ENCODE measurements at places on chromosomes 4 and X.

DNA sequence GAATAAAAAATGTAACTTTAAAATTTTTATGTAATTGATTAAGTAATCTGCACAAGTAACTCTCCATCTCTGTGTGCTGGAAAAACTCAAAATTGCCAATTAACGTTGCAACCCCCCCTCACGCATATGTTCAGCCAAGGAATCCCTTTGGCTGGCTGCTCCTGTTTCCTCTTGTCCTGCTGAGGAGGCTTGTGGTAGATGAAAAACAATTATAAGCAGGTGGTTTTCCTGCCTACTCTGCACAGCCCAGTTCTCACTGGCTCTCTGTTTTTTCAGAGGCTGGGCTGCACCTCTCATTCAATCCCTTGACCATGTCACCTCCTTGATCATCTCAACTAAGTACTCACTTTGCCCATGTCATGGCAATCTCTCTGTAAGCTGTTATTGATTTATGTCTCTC, 1068.4 kb downstream of the ARAP2 start:
- no peak for DNase-seq

DNA sequence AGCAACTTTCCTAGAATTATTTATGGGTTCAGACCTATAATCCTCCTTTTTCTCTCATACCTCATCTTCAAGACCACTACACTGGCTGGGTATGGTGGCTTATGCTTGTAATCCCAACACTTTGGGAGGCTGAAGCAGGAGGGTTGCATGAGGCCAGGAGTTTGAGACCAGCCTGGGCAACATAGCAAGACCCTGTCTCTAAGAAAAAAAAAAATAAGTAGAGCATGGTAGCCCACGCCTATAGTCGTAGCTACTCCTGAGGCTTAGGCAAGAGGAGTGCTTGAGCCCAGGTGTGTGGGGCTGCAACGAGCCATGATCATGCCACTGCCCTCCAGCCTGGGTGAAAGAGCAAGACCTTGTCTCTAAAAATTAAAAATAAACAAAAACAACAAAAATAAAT, 832.4 kb downstream of the PCDH18 start:
- no peak for DNase-seq

GRCh38 chr4:6472387-6473263, at the start of gene PPP2R2C:
Gene PPP2R2C (minus strand): TSS chr4:6472614. CDS start chr4:6472229, 385 bp downstream.
- DNase-seq, result no peak

- DNase-seq, result no peak
These were observed 2.7 kb downstream of the GASK1B start for GRCh38 chr4:158169931-158170690.

DNA sequence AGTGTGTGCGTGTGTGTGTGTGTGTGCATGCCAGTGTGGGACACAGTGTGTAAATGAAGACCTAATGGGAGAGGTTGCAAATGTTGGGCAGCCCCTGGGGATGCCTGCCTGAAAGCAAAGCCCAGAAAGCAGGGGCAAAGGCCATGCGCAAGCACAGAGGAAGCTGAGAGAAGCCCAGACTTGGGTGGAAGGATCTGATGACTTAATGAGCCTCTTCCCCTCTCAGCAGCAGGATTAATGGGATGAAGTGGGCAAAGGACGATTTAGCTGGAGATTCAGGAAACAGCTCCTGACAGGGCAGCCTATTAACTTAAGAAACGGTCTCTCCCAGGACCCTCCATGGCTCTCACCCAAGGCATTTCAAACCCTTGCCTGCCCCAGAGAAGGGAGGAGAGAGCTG, 107.3 kb downstream of the EFNB1 start:
- no peak for DNase-seq

DNA sequence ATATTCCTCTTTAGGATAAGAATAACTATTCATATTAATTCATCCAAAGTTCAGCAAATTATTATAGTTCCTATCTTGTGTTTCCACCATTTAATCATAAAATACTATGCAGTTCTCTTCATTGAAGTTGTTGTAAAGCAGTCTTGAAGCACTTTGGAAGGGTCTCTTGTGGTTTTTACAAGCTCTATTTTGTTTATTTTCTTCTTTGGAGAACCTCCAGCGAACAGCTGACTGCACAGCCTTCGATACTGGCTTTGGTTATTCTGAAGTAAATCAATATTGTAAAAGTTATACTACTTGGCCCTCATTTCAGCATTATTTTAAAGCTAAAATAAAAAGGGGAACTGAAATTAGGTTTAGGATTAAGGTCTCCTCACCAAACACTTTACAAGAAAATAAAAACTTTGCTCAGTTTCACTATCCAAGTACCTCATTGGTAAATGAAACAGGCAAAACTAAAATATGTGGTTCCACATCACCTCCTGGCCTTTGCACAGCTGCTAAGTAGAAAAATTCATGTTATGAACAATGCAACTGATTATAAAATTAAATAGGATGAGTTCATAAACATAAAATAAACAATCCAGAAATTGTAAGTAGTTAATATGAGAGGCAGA, 1629.2 kb upstream of the ADGRL3 start:
- DNase-seq, result no peak

GRCh38 chrX:95640226-95640625, 1044.4 kb upstream of the DIAPH2 start:
- no peak for DNase-seq

DNA sequence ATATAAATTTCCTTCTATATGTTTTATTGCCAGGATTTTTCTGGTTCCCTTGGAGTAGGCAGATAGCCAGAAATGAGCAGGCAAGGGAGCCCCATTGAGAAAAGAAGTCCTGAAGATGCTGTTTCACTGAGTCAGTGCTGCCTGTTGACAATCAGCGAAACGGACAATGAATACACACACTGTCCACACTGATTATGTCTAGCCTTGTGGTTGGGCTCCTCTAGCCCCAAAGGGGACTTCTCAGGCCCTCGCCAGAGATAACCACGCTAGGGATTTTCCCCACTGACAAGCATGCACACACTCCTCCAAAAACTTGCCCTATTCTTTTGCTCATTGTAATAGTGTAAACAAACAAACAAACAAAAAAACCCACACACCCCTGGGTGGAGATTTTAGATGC, 369.3 kb downstream of the DMD start:
- no peak for DNase-seq

GRCh38 chrX:154029439-154029838, 9.7 kb upstream of the IRAK1 start:
- DNase-seq, result no peak

DNA sequence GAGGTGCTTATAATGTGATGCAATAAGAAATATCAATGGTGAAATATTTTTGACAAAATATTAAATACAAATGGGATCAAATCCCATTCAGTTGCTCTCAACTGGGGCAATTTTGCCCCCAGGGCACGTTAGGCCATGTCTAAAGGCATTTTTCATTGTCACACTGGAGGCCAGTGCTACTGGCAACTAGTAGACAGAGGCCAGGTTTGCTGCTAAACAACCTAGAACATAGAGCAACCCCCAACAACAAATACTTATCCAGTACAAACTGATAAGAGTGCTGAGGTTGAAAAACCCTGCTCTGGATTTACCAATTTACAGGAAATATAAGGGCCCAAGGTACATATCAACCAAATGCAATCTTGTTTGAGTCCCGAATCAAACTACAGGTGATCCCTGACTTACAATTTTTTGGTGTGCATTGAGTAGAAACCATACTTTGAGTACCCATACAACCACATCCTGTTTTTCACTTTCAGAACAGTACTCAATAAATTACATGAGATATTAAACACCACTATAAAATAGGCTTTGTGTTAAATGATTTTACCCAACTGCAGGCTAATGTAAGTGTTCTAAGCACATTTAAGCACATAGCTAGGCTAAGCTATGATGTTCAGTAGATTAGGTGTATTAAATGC, 237.5 kb downstream of the HNRNPD start:
- DNase-seq, result no peak

- no peak for DNase-seq
These were observed 763 bp downstream of the PYURF start for GRCh38 chr4:88522702-88523324.

GRCh38 chrX:148661035-148661434, 160.6 kb downstream of the AFF2 start:
- no peak for DNase-seq

GRCh38 chrX:40579900-40580536, 752 bp upstream of the ATP6AP2 start:
- DNase-seq, result no peak

- no peak for DNase-seq
These were observed 608.6 kb upstream of the AADAT start for GRCh38 chr4:170698334-170698733.

GRCh38 chr4:89657931-89658700, 178.8 kb downstream of the SNCA start:
- peak; percentile 3 for DNase-seq

- DNase-seq, result no peak
These were observed 428.9 kb upstream of the GNPDA2 start for GRCh38 chr4:45155081-45155777.

GRCh38 chrX:12950851-12951594, 23.9 kb upstream of the TMSB4X start:
- no peak for DNase-seq

DNA sequence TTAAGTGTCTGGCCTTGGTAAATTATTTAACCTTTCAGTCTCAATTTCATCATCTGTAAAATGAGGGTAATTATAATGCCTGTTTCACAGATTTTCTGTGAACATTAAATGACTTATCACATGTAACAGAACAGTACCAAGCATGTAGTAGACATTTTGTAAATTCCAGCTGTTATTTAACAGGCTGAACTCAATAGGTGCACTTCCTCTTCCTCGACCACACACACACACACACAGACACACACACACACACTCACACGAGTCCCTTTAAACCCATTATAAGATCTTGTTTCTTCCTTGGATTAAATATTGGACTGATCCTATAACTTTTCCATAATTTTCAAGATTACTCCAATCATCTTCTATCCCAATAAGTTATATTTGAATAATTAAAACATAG, 53.4 kb upstream of the COL25A1 start:
- no peak for DNase-seq

- peak; percentile 3 for DNase-seq
These were observed 586.5 kb upstream of the FTHL17 start for GRCh38 chrX:31658360-31658759.

DNA sequence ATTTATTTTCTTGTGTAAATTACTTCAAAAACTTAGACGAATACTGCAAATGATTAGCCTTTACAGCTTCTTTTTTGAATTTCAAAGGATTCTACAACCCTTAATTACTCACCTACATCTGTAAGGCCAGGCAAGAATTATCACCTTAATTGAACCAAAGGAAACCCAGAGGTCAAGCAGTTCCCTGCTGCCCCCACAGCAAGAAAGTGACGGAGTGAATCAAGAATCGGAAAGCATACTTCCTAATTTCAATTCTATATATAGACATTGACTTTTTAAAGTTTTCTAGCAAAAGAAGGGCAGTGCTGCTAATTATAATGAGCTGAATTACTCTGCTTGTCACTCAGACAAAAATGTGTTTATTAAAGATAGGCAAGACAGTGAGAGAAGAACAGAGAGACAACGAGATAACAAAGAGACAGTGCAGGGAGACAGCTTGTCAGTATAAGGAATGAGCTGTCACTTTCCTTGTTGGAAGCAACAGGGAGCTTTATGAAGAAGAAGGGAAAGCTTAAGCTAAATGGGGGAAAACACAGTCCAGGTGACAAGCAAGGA, 47.5 kb upstream of the SPANXN4 start:
- no peak for DNase-seq

GRCh38 chr4:1113311-1114009, at the start of gene RNF212:
Gene RNF212 (minus strand): TSS chr4:1113564. CDS start chr4:1113464, 100 bp downstream.
- DNase-seq, result no peak

- DNase-seq, result no peak
These were observed 133.4 kb downstream of the ATG4A start for GRCh38 chrX:108224727-108225621.

DNA sequence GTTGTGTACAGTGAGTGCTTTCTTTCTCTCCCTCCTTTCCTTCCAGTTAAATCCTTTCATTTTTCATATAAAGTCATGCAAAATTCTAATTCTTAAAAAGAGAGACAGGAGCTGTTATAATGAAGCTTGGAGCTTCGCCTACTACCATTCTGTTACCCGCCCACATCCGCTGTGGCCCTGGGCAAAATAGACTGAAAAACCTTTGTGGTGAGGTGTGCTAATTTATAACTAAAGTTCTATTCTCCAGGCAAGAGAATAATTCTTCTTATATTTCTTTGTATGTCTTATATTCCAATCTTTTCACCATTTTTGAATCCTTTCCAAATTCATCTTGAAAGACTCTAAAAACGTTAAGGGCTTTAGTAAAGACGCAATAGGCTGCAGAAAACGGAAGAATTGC, 7.0 kb downstream of the QRFPR start:
- no peak for DNase-seq

DNA sequence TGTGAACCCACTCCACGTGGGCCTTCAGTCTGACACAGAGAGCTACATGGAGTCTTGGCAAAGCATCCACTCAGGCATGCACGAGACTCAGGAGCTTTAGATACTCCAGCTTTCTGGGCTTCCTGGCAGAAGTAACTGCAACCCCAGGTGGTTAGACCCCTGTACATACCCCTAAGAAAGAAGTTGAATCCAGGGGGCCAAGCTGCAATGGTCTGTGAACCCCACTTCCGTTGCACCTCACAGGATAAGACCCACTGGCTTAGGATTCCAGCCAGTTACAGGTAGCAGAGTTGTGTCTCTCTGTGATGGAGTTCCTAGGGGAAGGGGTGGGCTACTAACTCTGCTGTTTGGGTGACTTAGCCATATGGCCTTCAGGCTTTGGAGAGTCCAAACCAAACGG, 21.4 kb upstream of the FAAH2 start:
- DNase-seq, result no peak

DNA sequence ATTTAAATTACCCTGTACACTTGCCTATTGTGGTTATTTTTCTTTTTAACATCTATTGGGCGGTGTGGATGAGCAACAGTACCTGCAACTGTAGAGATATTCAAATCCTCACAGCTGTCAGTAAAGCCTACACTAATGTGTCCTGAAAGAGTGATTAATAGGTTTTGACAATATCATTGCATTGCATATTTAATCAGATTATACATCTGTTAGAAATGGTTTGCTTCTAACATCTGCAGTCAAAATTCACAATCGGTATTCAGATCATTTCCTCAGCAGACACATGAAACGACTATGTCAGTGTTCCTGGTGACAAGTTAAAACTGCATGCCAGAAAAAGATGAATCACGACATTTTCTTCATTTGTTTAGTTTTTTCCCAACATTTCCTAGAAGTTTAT, 254.6 kb upstream of the EPHA5 start:
- DNase-seq, result no peak

- DNase-seq, result no peak
These were observed 89.6 kb downstream of the C4orf51 start for GRCh38 chr4:145769450-145770037.

DNA sequence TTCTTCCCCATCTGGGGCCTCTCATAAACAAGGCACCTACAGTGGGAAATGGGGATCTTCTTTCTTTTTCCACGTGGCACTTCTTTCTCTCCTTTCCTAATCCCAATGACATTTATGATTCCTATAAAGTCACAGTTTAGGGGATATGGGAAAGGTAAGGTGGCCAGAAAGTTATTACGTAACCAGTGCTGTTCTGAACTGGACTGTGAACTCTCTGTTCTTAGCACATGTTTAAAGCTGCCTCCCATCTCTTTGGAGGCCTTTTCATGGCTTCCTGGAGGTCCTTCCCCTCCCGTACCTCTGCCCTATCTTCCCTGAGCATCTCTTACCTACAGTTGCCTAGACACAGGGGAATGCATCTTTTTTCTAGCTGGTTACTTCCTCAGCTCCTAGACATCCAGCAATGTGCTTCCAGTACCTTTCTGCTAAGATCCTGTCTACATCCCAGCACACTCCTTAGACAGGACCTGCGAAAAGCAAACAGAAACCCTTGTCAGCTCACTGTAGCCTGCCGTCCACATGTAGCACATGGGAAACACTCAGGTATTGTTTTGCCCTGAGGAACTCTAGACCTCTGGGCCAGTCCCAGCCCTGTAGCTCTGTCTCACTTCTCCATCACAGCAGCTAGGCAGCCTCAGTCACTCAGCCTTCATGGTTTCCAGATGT, 195.4 kb downstream of the NWD2 start:
- DNase-seq, result no peak
